Activated CD4-positive, alpha-beta T cell treated with anti-CD3 and anti-CD28 coated beads, Interleukin-2, amount 50 U/mL, for 1 hour (primary cell): ENCODE measurements at places on chromosomes 4 and X.

DNA sequence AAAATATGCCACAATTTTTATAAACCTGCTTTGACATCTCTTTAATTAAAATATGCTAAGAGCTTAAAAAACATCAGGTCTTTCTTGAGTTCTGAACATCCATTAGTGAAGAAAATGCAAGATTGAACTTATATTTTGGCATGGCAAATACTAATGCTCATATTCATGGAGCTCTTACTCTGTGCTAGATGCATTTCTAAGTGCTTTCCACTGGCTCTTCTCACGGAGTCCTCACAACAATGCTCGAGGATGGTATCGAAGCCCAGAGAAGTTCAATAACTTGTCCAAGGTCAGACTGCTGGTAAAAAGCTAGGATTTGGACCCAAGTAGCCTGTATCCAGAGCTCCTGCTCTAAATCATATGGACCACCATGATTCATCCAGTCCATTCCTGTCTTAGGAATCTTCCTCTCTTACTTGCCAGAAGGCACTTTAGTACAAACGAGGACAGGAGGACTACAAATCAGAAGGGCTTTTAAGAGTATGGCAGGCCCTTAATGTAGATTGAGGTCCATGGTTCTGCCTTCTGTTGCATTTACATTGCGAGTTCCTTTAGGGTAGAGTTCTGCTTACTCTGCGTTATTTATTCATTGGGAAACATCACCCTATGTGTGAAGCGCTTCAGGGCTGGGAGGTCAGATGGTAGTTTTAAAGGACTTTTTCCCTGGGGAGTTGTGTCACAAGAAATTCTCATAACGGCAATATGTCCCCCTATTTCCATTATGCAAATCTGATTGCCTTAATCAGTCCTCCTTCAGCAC, 199.2 kb downstream of the RASL11B start:
- DNase-seq, result no peak

- DNase-seq, result no peak
Observed at GRCh38 chr4:10671366-10671765, 13.2 kb downstream of the CLNK start.

- DNase-seq, result no peak
Observed at GRCh38 chrX:9654929-9655328, 110.7 kb downstream of the GPR143 start.

DNA sequence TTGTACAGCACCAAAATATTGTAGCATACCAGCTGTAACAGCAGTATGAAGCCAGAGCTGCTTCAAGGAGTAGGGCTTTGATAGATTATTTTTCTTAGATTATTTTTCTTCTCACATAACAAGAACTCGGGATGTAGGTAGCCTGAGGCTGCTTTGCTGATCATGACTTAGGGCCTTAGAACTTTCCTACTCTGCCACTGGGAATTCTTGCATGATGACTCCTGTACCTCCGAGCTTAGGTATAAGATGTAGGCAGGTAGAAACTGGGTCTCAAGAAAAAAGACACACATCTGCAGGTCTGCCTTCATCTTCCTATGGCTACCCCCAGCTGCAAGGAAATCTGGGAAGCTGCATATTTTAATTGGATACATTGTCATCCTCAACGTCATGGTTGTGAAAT, 115.9 kb upstream of the PNPLA4 start:
- no peak for DNase-seq

GRCh38 chrX:118261151-118261550, 84.8 kb upstream of the WDR44 start:
- no peak for DNase-seq

DNA sequence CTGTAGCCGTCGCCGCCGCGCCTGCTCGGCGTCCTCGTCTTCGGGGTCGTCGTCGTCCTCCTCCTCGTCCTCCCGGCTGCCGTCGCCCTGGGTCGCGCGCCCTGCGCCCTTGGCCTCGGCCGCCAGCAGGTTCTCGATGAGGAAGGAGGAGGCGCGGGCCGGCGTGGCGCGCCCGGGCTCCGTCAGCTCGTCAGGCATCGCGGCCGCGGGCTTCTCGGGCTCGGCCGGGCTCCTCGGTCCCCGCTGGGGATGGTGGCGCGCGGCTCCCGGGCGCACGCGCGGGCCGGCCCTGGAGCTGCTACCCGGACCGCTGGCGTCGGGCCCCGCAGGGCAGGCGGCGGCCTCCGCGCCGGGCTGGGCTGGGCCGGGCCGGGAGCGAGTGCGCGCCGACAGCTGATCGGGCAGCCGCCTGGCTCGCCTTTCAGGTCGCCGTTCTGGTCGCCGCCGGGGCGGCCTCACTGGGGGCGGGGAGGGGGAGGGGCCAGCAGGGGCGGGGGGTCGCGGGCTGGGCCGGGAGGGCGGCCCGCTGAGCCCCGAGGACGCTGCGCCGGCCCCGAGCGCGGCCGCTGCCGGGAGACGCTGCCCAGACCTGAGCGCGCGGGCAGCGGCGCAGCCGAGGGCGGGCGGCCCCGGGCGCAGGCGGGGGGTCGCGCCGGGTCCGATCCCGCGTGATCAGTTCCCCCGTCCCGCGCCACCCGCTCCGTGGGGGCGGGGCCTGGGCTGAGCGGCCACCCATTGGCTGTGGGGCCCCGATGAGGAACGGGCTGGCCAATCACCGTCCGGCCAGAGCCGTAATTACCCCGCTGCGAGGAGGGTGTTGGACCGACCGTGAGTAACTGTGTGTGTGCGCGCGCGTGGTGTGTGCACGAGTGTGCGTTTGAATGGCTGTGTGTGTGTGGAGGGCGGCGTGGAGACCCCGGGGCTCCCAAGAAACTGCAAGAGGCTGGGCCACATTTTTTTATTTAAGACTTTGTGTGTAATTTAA, at the start of gene HMX1:
Gene HMX1 (minus strand): TSS at position 423 of the 985 bp plus-strand sequence. CDS start 225 bp downstream, at position 198.
- DNase-seq, result no peak

DNA sequence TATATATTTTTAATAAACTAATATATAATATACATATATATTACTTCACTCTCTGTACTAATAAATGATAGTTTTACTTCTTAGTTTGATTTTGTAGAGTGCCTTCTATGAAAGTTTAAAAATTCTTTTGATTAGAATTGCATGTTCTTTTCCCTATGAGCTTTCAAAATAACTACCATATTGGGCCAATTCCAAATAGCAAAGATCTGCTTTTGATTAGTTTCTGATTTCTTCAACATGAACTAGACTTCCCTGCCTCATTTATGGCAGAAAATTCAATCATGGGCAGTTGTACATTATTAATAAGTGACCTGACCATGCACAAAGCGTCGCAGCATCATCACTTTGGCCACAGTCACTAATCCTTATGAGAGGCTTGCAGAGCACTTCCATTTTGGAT, 48.9 kb upstream of the TEX13A start:
- DNase-seq, result no peak

GRCh38 chrX:12962041-12962504, 12.8 kb upstream of the TMSB4X start:
- DNase-seq, result no peak

DNA sequence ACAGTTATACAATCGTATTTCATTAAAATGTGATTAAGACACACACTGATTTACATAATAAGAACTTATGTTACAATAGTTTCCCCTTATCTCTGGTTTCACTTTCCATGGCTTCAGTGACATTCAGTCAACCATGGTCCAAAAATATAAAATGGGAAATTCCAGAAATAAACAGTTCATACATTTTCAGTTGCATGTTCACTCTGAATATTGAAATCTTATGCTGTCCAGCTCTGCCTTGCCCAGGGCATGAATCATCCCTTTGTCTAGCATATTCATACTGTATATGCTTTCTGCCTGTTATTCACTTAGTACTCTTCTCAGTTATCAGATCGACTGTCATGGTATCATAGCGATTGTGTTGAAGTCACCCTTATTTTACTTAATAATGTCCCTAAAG, 173.8 kb upstream of the DCAF12L2 start:
- DNase-seq, result no peak

DNA sequence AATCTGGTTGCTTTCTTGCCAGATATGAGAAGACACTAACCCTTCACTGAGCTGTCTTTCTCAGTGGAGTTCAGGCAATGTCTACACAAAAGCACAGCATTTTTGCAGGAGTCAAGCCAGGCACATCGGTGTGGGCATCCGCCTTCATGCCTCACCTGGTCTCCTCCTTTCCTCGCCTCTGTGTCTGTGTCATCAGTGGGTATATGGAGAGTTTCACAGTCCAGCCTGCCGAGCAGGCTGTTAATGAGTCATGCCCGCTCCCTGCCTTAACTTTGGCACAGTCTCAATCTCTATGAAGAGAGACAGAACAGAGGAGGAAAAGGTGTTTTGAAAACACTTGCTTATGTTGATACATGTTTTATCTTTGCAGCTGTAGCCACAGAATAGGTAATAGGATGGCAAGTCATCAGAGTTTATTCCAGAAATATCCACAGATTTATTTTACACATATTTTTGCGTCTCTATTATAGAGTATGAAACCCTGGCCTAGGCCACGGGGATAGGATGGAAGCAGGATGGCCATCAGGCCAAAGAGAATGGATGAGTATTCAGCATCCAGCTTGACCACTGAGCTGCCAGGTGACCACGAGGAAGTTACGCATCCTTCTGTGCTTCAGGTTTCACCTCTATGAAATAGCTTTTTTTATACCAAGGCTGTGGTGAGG, 32.8 kb upstream of the MAML3 start:
- DNase-seq, result no peak

GRCh38 chrX:103932133-103932532, 30.3 kb upstream of the TMSB15B start:
- no peak for DNase-seq

DNA sequence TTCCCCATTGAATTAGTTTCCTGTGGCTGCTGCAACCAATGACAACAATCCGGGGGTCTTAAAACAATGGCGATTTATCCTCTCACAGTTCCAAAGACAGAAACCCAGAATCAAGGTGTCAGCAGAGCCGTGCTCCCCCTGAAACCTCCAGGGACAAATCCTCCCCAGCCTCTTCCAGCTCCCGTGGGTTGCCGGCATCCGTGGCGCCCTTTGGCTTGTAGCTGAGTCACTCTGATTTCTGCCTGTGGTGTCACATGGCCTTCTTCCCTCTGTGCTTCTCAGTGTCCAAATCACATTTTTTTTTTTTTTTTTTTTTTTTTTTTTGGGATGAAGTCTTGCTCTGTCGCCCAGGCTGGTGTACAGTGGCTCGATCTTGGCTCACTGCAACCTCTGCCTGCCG, 64.5 kb upstream of the STX18 start:
- no peak for DNase-seq

- DNase-seq, result no peak
Observed at GRCh38 chr4:110612631-110613269, 10.1 kb downstream of the PITX2 start.

GRCh38 chr4:152508386-152508785, 27.5 kb downstream of the FBXW7 start:
- no peak for DNase-seq

DNA sequence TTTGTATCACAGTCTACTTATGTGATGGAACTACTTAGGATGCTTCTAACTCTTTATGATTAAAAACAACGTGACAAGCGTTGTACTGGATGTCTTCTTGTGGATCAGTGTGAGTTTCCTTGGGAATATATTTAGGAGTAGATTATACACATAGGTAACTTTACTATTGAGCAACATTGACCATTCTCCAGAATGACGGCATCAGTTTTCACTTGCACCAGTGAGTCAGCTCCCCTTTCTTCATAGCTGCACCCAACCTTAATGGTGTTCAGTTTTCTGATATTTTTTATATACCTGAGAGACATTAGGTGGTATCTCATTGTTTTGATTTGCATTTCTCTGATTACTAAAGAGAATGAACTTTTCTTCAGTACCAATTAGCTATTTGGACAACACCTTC, 343.9 kb downstream of the ADGRL3 start:
- DNase-seq, result no peak

DNA sequence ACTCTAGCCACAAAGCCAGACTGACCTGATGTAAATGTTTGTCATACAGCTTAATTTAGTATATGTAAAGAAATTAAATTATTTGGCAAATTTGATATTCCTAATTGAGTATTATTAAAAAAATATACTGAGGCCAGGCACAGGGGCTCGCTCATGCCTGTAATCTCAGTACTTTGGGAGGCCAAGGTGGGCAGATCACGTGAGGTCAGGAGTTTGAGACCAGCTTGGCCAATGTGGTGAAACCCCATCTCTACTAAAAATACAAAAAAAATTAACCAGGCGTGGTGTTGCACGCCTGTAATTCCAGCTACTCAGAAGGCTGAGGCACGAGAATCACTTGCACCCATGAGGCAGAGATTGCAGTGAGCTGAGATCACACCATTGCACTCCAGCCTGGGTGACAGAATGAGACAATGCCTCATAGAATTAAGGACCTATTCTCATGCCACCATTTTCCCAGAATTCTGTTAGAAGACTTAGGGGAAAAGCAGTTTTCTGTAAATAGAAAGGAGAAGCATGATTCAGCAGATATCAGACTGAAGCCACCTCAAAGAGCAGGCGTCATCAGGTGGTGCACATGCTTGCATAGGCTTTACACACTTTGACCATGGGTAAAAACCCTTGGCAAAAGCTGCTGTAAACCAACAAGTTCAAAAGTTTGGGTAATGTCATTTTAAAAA, 6.1 kb downstream of the UBQLN2 start:
- no peak for DNase-seq

GRCh38 chr4:77451530-77451929, 154.1 kb upstream of the CXCL13 start:
- no peak for DNase-seq

- no peak for DNase-seq
Observed at GRCh38 chr4:126894963-126895362, 737.8 kb upstream of the INTU start.

DNA sequence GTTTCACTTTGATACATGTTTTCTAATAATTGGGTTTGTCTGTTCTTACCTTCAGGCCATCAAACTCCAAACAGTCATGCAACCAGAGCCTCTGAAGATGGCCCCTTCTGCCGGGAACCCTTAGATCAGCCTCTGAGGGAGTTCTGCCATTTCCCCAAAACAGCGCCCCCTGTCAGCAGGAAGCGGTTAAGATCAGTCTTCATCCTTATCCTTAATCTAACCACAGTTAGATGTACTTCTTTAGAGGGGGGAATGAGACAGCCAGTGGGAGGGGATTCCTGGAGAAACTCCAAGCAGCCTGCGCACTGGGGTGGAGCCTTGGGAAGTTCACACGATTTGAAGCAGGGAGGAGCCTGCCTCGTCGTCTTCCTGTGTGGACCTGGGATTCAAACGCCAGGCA, 185.4 kb downstream of the INPP4B start:
- DNase-seq, result no peak

- no peak for DNase-seq
Observed at GRCh38 chr4:125961626-125962025, 646.9 kb downstream of the FAT4 start.

DNA sequence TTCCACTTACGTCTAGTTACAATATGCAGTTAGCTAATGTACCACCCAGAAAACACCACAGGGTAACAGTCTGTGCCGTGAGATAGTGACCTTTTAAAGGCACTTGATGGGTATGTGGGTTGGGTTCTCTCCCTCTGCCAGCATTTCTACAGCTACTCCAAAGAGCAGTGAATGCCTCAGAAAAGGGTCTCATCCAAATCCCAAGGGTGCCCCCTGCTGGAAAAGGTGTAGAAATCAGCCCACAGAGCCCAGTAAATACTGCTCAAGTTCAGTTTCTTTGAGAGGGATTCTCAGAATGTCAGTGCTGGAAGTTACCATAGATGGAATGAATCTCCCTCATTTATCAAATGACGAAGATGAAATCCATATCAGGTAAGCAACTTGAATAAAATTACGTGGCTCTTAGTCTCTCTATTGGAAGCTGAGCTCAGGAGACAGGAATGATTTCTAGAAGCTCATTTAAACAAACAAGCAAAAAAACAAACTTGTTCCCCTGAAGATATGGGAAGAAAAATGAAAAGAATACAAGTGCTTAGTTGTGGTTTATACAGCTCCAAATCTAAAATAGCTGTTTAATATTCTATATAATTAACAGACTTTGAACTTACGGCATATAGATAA, 9.5 kb downstream of the RNF175 start:
- peak; percentile 49 for DNase-seq
